ENCODE measurements at places on chromosomes 12 and 14.
A peak's percentile ranks its signal among the peaks of the same experiment; 100 is the strongest.

DNA sequence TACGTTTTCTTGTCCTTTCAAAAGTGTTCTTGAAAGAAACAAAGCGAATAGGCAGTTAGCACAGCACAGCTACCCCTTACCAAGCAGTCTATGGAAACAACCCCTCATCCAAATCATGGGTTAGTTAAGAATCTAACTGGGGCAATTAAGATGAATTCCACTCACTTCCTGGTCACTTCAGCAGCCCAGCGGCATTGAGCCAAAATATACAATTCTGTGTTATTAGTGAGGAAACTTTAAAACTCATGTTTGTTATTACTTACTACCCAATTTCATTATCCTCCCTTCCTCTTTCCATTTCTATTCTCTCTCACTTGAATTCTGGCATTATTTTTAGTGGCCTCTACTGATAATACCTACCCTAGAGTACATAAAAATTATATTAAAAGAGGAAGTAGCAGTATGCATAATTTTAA is 121.4 kb downstream of the PPHLN1 start:
- no peak for ATAC-seq

GRCh38 chr14:71482671-71483070 is 449.6 kb upstream of the RGS6 start:
- no peak for ATAC-seq

- peak; percentile 59 for ATAC-seq
These were observed 56.7 kb downstream of the BCL11B start for GRCh38 chr14:99215277-99215676.

GRCh38 chr12:1302201-1302870 is 292.0 kb downstream of the FBXL14 start:
- ATAC-seq = no peak

- no peak for ATAC-seq
These were observed 68.2 kb downstream of the DNAI7 start for GRCh38 chr12:25126746-25127145.

DNA sequence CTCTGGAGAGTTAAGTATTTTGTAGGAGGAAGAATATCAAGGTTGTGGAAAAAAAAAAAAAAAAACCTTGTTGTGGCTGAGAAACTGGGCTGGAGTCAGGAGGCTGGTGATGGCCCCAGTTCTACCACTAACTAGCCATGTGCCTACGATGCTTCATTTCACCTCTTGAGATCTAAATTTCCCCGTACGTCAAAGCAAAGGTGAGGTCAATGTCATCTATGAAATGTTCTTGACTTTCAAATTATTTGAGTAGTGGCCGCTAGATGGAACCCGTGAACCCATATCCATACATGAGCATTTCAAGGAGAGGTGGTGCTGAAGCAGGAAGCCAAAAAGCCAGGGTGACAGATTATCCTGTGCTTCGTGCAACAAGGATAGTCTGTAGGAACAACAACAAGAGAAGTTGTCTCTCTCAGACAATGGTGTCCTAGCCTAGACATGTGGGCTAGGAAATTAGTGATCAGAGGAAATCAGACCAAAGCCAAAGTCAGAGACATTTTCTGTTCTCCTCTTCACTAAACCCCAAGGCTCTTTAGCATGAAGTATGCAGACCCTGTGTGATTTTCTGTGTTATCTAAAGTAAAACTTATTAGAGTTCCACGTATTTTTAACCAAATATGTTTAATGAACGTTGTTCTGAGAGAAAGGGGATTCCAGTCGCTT is 95.5 kb upstream of the ETV6 start:
- ATAC-seq = peak; percentile 84

DNA sequence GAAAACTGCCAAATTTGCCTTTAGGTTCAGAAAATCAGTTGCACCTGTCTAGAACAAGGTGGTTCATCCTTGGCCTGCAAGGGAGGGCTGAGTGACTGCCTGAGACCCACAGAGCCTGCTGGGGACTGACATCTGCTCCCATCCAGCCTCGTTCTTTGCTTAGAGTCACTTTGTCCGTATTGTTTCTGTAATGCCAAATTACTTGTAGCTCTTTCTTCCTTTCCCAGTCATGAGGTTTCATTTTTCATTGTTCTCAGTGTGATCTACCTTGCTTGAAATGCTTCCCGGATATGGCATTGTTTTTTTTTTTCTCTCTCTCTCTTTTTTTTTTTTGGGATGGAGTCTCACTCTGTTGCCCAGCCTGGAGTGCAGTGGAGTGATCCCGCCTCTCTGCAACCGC is 21.3 kb downstream of the TSPAN9 start:
- ATAC-seq = no peak

GRCh38 chr12:3863756-3864155 is 9.4 kb downstream of the PARP11 start:
- no peak for ATAC-seq

DNA sequence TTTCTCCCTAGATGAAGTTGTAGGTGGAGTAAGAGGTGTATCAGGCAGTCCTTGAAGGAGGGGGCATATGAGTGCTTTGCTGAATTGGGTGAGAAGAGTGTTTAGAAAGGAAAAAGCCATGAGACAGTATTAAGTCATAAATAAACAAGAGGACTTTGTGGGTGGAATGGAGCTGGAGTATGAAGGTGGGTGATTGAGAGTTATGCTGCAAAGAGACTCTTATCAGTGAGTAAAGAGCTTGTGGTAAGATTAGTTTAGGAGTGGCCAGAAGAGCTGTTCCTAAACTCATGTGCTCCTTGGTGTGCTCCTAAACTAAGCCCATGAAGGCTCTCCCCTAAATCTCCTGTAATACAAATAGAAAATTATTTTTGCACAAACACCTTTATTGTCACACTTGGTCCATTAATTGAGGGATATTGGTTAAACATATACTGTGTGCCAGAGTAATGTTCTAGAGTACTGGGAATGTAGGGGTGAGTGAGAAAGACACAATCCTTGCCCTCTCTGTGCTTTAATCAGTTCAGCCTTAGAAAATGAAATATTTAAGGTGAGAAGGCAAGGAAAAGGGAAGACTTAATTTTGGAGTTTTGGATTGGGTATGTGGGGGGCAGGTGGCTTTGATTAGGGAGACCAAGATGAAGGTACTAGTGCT is 9.8 kb downstream of the CHPT1 start:
- ATAC-seq = no peak

GRCh38 chr12:114438635-114439256 is 32.8 kb upstream of the TBX5 start:
- ATAC-seq = no peak

DNA sequence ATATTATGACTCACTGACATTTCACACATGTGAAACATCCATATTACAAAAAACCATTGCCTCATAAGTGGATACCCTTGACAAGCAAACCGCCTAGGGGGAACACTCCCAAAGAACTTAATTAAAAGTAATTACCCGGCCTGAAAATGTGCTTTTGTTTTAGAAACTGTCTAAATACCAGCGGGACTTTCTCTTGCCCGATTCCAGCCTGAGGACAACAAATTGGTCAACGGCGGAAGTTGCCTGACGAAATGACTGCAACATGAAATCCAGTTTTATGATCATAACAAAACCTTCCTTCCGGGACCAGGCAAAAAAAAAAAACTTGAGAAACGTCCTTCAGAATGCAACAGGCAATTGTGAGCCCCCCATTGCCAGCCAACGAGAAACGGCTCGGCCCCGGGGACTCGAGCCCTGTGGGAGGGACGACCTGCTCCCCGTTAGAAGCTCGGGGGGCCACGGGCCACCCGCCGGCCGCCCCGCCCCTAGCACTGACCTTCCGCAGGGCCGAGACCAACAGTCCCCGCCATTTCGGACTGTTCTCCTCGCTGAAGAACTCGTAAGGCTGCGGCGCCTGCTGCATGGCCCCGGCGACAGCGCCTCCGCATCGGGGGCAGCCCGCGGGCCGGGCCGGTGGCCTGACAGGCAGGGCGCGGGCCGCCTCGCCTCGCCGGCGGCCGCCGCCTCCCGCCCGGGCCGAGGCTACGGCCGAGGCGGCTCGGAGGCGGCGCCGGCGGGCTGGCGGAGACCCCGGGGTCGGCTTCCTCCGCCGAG is 490 bp downstream of the SOS2 start:
- peak; percentile 12 for ATAC-seq

GRCh38 chr12:123750159-123750656 is 11.9 kb upstream of the DNAH10 start:
- no peak for ATAC-seq

GRCh38 chr12:43145481-43145880 is 406.5 kb downstream of the ADAMTS20 start:
- ATAC-seq = no peak

- peak; percentile 30 for ATAC-seq
These were observed 262.0 kb upstream of the G2E3 start for GRCh38 chr14:30296931-30297405.

- ATAC-seq = no peak
These were observed 433.4 kb upstream of the OR4E1 start for GRCh38 chr14:22106700-22107697.

- peak; percentile 4 for ATAC-seq
These were observed 723 bp upstream of the LRP10 start for GRCh38 chr14:22870811-22871223.

DNA sequence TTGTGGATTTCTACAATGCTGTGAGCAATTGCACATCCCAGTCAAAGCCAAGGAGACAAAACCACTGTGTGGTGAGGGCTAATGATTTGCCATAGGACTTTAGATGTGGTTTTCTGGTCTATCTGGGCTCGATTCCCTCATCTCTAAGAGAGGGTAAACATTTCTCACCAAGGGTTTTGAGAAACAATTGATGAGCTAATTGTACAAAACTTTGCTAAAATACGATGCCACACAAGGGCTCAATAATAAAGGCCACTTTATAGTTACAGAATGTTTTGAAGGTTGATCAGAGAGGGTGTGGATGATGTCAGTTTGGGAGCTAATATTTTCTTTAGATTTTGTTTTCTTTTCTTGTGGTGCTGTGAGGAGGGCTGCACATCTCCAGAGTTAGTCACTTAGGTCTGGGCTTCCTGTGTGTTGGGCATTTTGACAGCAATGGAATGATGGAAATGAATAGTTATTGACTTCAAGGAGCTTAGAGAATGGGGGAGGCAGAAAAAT is 60.8 kb upstream of the SLC38A4 start:
- ATAC-seq = peak; percentile 60

Data from SK-N-SH treated with all-trans-retinoic acid at 6 μM for 48 hours (cell line).